ENCODE measurements at places on chromosomes 7 and 10.

DNA sequence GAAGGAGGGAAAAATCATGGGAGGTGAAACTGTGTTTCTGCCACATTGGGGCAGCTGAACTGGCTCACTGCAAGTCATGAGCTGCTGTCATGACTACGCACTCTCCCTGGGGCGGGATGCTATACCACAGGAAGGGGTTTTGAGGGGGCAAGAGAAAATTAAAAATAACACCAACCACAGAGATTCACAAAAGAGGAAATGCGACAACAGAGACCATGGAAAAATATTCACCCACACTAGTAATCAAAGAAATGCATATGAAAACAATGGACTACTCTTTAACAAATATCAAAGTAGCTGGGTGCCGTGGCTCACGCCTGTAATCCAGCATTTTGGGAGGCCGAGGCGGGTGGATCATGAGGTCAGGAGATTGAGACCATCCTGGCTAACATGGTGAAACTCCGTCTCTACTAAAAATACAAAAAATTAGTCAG, 65.2 kb upstream of the TM9SF3 start:
- DNase-seq = no peak

GRCh38 chr10:80861882-80862281, 324.2 kb downstream of the SH2D4B start:
- DNase-seq = no peak

DNA sequence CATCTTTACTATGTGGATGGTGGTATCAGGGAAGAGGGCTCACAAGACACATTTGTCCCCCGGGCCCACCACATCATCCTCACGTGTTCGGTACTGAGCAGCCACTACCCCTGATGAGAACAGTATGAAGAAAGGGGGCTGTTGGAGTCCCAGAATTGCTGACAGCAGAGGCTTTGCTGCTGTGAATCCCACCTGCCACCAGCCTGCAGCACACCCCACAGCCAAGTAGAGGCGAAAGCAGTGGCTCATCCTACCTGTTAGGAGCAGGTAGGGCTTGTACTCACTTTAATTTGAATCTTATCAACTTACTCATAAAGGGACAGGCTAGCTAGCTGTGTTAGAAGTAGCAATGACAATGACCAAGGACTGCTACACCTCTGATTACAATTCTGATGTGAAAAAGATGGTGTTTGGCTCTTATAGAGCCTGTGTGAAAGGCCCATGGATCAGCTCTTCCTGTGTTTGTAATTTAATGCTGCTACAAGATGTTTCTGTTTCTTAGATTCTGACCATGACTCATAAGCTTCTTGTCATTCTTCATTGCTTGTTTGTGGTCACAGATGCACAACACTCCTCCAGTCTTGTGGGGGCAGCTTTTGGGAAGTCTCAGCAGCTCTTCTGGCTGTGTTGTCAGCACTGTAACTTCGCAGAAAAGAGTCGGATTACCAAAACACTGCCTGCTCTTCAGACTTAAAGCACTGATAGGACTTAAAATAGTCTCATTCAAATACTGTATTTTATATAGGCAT, 9.1 kb upstream of the CSGALNACT2 start:
- no peak for DNase-seq

- no peak for DNase-seq
These were observed 41.0 kb upstream of the SAMD8 start for GRCh38 chr10:75070476-75070875.

DNA sequence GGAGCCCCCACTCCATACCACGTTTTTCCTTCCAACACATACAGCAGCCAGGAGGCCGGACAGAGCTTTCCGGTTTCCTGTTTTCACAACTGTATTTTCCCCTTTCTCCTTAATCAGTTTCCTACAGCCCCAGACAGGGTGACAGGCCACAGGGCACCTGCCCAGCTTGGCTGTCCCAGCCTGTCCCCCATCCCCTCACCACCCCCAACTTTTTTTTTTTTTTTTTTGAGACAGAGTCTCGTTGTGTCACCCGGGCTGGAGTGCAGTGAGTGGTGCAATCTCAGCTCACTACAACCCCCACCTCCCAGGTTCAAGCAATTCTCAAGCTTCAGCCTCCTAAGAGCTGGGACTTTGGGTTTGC, 10.3 kb upstream of the HSPB1 start:
- no peak for DNase-seq

DNA sequence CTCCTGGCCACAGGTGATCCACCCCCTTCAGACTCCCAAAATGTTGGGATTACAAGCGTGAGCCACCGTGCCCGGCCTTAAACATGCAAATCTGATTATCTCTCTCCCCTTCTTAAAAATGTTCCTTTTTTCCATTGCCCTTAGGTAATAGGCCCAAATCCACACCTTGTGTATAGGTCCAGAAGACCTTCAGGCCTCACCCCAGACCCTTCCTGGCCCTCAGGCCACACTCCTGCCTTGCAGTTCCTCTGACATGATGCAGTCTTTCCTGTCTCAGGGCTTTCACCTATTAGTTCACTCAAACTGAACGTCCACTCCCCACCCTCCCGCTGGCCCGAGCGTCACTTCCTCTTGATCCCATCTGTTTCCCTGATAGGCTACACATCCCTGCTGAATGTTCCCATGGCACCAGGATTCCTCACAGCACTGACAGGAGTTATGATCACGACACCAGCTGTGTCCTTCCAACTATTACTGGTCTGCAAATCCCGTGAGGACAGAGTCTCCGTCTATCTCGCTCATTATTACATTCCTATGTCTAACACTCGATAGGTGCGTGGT, 46.4 kb downstream of the DENND2A start:
- DNase-seq = no peak

GRCh38 chr10:11882646-11883375, 59.7 kb downstream of the PROSER2 start:
- no peak for DNase-seq

GRCh38 chr10:116255886-116256751, 16.9 kb downstream of the GFRA1 start:
- no peak for DNase-seq

GRCh38 chr10:72690071-72690755, 1.7 kb upstream of the MCU start:
- no peak for DNase-seq

- DNase-seq = no peak
These were observed 95.4 kb upstream of the AFAP1L2 start for GRCh38 chr10:114499630-114500190.

DNA sequence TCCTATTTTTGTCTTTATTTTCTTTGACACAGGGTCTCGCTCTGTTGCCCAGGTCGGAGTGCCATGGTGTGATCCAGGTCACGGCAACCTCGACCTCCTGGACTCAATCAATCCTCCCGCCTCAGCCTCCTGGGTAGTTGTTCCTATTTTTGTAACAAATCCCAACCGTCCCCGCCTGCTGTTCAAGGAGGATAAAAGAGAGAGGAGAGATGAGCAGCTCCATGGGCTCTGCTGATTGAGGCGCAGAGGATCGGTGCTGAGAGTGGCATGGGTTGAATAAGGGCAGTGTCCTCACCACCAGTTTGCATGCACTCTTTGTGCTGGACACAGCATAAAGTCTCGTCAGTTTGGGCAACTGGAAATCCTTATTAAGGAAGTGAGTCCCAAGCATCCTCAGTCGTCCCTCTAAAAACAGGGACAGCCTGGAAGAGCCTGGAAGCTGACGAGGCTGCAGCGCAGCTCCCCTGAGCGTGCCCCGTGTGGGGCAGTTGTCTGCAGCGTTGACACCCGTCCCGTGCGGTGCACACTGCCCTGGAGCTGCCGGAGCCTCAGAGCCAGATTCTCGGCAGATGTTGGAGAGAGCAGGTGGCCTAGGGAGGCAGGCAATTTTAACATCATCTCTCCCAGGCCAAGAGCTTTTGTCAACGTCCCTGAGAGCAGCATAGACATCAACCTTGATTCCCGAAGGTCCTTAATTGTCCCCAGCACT, 404.2 kb upstream of the RNF32 start:
- no peak for DNase-seq

DNA sequence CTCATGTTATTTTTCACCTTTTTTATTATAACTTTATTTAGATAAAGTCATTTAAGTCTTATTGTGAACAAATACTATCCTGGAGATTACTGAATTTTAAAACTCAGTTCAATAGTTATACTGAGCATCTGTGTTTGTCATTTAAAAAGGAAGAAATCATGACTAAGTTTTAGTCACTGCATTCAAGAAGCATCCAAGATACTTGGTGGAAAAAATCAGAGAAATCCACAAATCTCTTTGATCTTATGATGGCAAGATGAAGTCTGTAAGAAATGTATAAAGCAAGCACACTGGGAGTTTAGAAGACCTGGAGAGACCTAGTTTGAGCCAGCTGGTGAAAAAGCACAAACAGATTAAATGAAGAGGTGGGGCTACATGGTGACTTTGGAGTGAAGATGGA, 529.8 kb upstream of the IGFBP3 start:
- no peak for DNase-seq

DNA sequence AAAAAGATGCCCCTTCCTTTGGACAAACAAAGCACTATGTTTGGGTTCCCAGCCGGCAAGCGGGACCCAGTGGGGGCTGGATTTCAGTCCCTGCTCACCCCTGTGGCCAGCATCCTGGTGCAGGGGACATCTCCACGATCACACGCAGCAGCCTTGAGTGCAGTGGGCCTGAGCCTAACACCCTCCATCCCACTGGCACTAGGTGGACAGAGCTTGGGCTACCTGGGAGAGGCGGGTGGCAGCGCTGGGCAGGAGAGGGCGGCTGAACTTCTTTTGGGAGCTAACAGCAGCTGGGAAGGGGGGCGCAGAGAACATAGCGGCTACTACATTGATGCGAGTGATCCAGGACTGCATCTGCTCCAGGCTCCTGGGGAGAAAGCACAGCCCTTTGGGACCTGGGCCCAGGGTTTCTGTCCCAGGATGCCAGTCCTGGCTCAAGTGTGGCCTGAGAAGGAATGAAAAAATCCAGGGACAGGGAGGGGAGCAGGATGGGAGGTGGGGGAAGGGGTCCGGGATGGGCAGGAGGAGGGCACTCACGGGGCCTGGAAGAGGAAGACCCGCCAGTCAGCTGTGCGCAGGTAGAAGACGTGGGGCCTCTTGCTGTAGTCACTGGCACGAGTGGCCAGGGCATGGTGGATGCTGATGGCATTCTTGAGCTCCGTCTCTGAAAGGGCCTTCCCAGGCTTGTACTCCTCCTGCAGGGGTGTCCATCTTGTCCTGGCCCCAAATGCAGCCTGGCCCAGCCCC, 9.0 kb downstream of the NFKB2 start:
- no peak for DNase-seq

- DNase-seq = no peak
These were observed 392.6 kb downstream of the POM121L12 start for GRCh38 chr7:53428045-53428444.
